ENCODE measurements at places on chromosomes 4 and X.

DNA sequence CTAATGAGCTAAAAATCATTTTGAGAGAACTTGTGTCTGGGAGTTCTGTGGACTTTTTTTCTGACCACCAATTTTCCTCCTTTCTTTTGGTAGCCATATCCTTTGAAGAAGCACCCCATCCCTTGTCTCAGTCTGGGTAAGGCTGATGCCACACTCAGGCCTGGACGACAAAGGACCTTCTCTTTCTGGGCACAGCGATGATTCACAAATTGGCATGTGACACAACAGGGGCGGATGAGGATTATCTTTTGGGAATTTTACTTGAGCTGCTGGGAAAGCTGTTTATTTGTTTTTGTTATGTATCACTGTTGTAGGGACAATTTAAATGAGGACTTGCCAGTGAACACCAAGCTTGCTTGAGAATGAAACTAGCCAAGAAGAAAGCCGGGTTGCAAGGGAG is 233.4 kb upstream of the HAND2 start:
- DNase-seq: no peak

GRCh38 chr4:14837860-14838259 is 164.4 kb upstream of the CPEB2 start:
- DNase-seq: no peak

GRCh38 chr4:86587381-86588140 is 6.6 kb upstream of the PTPN13 start:
- no peak for DNase-seq

DNA sequence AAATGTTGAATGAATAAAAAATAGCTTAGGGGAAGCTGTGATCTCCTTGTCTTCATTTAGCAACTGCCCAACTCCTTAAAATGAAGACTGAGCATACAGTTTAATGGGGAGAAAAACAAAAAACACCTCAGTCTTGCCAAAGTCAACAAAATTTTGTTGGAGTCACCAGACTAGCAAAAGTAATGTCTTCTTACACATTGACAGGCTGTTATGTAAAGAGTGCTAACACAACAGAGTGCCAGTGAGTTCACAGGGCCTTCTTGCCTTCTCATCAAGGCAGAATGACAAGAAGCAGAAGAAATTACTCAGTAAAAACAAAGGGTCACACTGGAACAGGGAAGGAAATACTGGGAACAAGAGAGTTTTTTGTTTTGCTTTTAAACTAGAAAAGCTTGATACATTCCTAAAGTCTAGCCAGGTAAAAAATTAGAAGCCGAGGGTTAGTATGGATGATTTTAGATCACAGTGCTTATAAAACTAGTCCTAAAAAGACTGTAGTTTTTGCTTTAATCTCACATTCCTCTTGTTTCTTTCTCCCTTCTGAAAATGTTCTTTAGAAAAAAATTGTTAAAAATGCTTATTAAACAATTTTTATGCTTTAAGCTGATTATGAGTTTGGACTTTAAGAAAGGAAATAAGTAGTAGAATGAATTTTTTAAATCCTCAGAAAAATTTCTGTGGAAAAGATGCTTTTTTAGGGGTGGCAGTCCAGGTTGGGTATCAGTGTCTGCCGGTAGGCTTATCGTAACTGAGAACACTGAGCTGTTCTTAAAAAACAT is 38.7 kb upstream of the FRAS1 start:
- no peak for DNase-seq

- DNase-seq: no peak
Observed at GRCh38 chrX:43939187-43939926, 33.8 kb downstream of the NDP start.

GRCh38 chrX:30141966-30142365 is 73.4 kb upstream of the MAGEB2 start:
- no peak for DNase-seq

DNA sequence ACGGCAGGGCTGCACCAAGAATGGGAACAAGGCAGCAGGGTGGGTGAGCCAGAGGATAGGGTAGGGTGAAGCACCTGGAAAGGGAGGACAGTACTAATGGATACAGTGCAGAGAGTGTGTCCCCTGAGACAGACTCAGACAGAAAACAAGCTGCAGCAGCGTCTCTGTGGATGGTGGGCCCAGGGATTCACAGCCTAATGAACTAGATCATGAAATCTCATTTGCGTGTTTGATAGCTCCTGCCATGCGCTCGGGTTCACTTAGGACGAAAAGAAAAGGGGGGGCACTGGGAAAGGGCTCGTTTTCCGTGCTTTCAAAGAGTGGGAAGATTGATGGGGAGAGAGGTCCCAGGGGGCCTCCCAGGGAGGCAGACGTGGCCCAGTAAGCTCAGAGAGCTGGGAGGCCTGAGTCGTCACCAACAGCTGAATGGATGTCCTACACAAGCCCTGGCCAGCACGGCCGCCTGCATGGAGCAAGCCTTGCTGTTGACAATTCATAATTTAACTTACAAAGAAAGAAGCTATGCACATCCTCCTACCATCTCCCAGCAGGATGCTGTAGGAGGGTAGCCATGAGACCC is 446.9 kb downstream of the BCOR start:
- no peak for DNase-seq

- no peak for DNase-seq
Observed at GRCh38 chr4:73970945-73971344, 10.9 kb downstream of the PF4 start.

DNA sequence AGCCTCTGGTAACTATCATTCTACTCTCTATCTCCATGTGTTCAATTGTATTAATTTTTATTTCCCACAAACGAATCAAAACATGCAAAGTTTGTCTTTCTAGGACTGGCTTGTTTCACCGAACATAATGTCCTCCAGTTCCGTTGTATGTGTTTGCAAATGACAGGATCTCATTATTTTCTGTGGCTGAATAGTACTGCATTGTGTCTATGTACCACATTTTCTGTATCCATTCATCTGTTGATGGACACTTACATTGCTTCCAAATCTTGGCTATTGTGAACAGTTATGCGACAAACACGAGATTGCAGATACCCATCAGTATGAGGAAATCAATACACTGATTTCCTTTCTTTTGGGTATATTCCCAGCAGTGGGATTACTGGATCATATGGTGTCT is 8.4 kb upstream of the LDOC1 start:
- no peak for DNase-seq

DNA sequence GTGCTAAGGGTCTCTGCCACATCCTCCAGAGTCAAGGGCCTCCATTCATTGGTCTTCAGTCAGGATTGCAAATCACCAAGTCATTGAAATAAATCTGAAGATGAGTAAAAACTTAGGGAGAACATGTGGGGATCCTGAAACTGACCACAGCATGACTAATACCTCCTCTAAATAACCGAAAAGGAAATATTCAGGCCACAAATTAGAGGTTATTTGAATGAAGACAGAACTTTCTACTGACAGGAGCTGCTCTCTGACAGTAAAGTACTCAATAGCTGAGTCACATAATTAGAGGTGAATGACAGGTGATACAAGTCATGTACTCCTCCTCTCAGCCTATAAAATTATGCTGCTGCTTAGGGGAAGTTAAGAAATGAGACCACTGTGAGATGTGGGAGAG is 240.2 kb upstream of the F9 start:
- DNase-seq: no peak

GRCh38 chrX:13742397-13743176 is 8.0 kb downstream of the OFD1 start:
- no peak for DNase-seq
